ENCODE measurements at places on chromosomes 6 and 20.

DNA sequence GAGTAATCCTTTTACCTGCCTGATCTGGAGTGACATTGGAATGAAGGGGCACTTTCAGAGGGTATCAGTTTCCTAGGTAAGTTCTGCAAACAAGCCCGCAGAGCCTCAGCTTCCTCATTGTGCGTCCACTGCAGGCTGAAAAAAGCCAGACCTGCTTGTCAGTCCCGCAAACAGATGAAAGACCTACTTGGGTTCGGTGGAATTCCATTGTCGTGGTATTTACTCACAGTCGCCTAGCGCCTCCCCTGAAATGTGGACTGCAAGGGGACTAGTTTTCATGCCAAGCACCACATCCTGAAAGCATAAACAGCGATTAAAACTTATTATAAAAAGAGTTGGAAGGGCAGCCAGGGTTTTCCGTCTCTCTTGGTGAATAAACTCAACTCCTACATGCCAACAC lies 121.5 kb downstream of the PAX1 start:
- DNase-seq = no peak

DNA sequence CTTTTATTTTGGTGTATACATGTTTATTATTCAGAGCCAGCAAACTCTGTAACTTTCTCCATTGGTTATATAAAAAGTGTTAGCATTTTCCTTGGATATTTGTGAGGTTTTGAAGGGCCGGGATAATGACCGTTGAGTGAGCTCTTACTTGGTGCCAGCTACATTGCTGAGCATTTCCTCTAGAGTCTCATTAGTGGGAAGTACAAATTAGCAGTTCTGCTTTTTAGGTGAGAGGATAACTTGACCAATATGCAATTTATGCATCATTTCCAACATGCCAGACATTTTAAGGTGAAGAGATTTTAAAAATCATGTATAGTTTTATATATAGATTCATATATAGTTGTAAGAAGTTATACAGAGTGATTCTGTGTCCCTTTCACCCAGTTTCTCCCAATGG lies 84.3 kb downstream of the CARMIL1 start:
- no peak for DNase-seq

DNA sequence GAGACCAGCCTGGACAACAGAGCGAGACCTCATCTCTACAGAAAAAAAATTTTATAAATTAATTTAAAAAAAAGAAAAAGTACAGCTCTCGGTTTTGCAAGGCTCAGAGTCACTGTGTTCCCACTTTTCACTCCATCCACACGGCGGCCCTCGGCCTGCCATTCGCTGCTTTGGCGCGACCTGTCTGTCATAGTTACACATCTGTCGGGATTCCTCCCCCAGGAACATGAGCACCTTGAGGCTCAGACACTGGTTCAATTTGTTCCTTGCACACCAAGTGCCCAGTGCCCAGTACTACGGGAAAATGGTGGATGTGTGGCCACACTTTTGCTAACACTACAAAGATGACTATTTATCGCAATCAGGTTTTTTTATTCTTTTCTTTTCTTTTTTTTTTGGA lies 8.4 kb downstream of the CTSZ start:
- DNase-seq = no peak

DNA sequence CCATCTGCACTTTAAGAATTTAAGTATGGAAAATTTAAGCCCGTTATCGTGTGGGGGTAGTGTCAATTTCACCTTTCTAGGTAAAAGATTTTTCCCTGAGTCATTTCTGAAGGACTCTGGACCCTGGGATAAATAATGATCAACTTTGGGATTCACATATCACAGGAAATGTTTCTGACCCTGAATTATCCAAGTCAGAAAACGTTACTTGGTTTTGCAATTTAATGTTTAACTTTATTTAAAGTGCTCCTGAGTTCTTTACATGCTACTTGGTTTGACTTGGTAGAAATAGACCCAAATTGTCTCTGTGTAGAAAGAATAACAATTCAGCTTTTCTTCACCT lies 1.5 kb upstream of the SLC17A3 start:
- DNase-seq = no peak

GRCh38 chr6:26270486-26270861 lies 94.5 kb upstream of the BTN3A2 start:
- DNase-seq = no peak

DNA sequence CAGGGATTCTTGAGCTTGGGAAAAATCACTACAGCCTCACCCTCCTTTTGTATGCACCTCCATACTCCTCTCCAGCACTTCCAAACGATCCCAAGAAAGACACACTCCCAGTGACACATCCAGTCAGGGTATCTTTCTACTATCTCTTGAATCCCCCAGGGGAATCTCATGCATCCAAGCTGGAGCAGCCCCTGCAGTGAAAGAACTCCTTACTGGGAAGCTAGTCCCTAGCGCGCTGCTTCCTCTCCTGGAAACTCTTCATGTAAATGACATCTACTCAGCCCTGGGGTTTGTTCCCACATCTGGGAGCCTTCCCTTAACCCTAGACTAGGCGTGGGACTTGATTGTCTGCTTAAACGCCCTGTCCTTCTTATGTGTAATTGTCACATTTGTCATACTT lies 329.1 kb upstream of the QKI start:
- DNase-seq = no peak

- no peak for DNase-seq
Observed at GRCh38 chr20:24827603-24828295, 121.3 kb upstream of the CST7 start.

DNA sequence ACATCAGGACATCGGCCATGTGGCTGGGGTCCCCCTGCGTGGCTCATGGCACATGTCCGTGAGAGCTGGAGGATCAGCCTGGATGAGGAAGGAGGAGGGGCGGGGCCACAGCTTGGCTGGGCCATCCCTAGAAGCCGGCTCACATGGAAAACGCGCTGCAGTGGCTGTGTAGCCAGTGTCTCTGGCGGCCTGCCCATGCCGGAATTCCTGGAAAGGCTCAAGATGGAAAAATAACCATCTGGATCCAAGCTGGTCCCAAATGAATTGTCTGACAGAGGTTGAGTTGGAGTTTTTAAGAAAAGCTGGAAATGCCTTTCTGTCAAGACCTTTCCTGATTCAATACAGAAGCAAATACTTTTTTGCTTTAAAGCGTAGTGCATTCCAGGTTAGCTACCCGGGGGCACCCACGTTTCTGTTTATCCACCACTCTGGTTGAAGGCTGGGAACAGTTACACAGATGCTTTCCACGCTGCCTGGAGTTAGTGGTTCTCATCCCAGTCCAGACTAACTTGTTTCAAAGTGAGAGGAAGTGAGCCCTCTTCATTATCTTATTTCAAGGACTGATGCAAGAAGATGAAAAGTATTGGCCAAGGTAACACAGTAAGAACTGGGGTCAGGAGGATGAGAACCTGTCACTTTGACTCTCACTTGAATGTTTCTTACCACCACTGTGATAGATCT lies 99.0 kb downstream of the GMPR start:
- DNase-seq = no peak

- DNase-seq = no peak
Observed at GRCh38 chr6:842141-842540, 149.2 kb upstream of the EXOC2 start.

- DNase-seq = no peak
Observed at GRCh38 chr6:7726416-7727085, 652 bp downstream of the BMP6 start.

- no peak for DNase-seq
Observed at GRCh38 chr6:137552809-137553208, 58.6 kb upstream of the OLIG3 start.

- no peak for DNase-seq
Observed at GRCh38 chr6:21451546-21452013, 142.0 kb upstream of the SOX4 start.

GRCh38 chr20:19850198-19850533 lies 92.1 kb downstream of the RIN2 start:
- no peak for DNase-seq

- DNase-seq = no peak
Observed at GRCh38 chr6:105726902-105727655, 324.2 kb upstream of the PREP start.

GRCh38 chr6:168128631-168129291 lies 49.7 kb upstream of the FRMD1 start:
- no peak for DNase-seq

DNA sequence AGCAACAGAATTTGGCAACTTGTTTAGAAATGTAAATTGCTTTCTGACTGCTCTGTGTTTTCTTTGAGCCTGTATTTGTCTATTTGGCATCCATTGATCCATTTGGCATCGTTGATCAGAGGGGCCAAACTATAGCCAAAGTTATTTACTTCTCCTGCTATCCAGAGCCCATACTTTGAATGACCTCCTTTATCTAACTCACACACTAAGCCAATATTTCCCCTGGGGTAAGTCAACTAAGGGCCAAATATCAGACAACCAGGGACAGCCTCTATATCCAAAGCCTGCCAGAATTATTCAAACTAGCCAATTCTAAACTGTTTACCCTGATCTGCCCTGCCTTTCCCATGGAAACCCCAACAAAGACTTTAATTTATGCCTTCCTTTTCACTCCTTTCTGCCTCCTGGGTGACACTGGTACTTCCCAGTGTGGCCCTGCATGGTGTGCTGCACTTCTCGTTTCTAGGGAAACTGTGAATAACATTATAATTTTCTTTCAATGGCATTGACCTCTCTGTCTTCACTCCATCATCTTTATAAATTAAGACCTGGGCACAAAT lies 19.8 kb upstream of the ZNF184 start:
- DNase-seq = no peak

- DNase-seq = no peak
Observed at GRCh38 chr6:17790489-17790888, 83.8 kb upstream of the NUP153 start.

- no peak for DNase-seq
Observed at GRCh38 chr6:31359581-31359980, 2.6 kb upstream of the HLA-B start.

DNA sequence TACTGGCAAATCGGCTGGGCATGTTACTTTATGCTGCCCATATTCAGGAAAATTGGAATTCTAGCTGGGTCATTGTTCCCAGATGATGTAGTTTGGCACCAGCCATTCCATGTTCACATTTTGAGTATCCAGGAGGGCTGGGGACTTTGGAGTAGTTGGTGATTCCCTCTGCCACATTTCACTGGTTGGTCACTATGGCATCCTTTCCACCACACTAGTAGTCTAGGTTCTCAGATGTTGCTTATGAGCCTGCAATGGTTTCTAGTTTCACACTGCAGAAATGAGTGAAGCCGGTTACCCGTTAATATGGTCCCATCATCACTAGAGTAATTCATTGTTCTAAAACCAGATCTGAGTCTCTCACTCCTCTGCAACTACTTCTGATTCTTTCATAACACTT lies 4.6 kb downstream of the PTPN1 start:
- no peak for DNase-seq

- DNase-seq = no peak
Observed at GRCh38 chr6:4287811-4288244, 152.5 kb upstream of the ECI2 start.

DNA sequence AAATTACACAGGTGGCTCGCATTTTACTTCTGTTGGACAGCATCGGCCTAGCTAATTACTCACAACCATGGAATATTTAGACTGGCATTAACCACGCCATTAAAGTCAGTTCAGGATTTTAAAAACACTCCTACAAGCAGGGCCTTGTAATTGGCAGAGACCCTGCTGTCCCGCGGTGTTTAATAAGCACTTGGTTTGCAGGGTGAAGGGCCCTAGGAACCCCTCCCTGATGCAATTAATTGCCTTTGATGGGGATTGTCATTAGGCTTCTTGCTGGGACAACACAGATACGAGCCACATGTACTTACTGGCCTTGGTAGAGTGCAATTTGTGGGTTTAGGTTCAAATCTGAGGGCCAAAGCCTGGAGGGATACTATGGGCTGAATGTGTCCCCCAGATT lies 7.8 kb upstream of the VSTM2L start:
- DNase-seq = no peak

- DNase-seq = no peak
Observed at GRCh38 chr20:49167811-49168507, 20.2 kb downstream of the STAU1 start.

- DNase-seq = no peak
Observed at GRCh38 chr6:43575105-43575771, 600 bp downstream of the XPO5 start.

- DNase-seq = no peak
Observed at GRCh38 chr6:164579035-164579434, 730.4 kb downstream of the C6orf118 start.

- DNase-seq = no peak
Observed at GRCh38 chr6:44194326-44194725, 22.4 kb upstream of the MYMX start.

- no peak for DNase-seq
Observed at GRCh38 chr6:30096829-30097228, 16.1 kb downstream of the TRIM31 start.

GRCh38 chr6:163828038-163828795 lies 413.7 kb downstream of the QKI start:
- DNase-seq = no peak

DNA sequence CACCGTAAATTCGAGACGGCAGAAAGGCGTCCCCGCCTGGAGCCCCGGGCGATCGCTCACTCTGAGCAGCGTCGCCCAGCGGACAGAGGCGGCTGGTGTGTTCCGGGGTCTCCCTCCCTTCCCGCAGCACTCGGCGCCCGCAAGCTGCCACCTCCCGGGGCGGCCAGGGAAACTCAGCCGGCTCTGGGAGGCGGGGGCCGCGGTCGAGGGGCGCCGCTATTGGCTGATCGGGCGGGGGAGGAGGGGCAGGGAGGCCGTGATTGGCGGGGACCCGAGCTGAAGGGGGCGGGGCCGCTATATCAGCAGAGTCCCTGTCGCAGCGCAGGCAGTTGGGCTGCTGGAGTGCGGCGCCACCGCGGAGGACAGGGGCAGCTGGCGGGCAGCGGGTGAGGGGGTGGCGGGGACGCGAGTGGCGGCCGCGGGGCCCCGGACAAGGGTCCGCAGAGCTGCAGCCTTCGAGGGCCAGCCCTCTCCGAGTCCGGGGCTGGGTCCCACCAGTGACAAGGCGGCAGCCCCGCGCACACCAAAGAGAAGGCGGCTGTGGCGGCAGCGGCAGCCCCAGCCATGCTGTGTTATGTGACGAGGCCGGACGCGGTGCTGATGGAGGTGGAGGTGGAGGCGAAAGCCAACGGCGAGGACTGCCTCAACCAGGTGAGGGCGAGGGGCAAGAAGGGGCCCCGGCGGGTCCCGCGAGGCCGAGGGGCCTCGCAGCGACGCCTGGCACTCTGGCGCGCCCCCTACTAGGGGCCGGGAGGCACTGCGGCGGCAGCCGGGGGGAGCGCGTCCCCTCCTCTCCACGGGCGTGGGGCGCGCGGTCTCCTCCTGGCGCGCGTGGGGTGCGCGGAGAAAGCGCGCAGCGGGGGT lies at the start of gene MYLIP:
TSS of gene MYLIP (plus strand) at position 328 of the 864 bp plus-strand sequence. CDS start at position 565, 237 bp downstream.
- peak; percentile 97 for DNase-seq

DNA sequence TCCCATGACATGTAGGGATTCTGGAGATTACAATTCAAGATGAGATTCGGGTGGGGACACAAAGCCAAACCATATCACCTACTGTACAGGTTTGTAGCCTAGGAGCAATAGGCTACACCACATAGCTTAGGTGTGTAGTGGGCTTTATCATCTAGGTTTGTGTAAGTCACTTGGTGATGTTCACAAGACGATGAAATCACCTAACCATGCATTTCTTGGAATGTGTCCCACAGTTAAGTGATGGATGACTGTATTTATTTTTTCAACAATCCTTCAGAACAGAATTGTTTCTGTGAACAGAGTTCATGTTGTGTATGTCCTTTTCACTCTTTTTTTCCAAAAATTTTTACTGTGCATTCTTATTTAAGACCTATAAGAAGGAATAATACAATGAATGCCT lies 76.1 kb downstream of the DTD1 start:
- DNase-seq = no peak
